ENCODE measurements at places on chromosomes 3 and 15.

- DNase-seq: no peak
These were observed 1074.8 kb upstream of the ALCAM start for GRCh38 chr3:104291878-104292277.

DNA sequence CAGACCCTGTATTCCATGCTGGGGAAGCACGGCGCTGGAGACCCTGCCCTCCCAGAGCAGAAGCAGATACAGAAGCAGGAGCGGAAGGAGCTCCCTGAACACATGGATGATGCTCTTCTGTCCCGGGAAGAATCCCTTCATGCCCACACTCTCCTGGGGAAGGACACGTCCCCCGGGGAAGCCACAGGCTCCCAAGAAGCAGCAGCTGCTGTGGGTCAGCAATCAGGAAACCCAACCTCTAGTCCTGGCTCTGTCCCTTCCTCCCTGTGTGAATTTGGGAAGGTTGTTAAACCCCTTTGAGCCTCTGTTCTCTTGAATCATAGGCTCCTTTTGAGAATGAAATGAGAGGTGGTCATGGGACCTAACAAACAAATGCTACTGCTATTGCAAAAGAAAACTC lies 176.2 kb upstream of the TPM1 start:
- no peak for DNase-seq

DNA sequence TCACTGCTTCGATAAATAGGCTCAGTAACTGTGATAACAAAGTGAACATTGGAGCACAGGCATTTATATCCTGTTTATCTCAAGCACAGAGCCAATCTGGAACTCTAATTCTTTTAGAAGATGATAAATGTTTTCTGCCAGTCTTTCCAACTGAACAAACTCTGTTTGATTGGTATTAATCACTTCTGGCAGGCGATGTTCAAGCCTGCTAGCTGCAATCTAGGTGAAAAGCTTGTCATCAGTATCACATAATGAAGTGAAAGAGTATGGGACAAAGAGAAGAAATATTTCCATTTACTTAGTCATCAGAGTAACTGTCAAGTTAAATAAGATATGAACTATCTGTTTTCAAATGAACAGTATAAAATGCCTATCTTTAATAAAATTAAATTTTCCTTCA lies 577.3 kb downstream of the VGLL3 start:
- DNase-seq: no peak

- peak; percentile 9 for DNase-seq
These were observed 656 bp downstream of the SLMAP start for GRCh38 chr3:57756528-57757401.

DNA sequence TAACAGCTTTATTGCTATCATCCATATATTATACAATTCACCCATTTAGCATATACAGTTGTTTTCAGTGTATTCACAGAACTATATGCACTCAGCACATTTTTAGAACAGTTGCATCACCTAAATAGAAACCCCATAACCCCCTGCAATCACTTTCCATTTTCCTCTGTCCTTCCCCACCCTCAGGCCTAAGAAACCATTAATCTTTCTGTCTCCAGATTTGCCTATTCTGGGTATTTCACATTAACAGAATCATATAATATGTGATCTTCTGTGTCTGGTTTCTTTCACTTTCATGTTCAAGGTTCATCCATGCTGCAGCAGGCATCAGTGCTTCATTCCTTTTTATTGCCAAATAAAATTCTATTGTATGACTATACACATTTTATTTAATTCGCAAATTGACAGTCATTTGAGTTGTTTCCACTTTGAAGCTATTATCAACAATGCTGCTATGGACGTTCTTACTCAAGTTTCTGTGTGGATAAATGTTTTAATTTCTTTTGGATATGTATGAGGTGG lies 39.8 kb downstream of the ADAMTS17 start:
- no peak for DNase-seq

- DNase-seq: no peak
These were observed 16.0 kb downstream of the TNK2 start for GRCh38 chr3:195892105-195893043.

GRCh38 chr3:12286927-12287726 lies 1.7 kb upstream of the PPARG start:
- DNase-seq: no peak

- no peak for DNase-seq
These were observed 309.8 kb upstream of the ICE2 start for GRCh38 chr15:60788692-60789103.

- DNase-seq: no peak
These were observed 724.9 kb downstream of the NSUN3 start for GRCh38 chr3:94787734-94788270.

DNA sequence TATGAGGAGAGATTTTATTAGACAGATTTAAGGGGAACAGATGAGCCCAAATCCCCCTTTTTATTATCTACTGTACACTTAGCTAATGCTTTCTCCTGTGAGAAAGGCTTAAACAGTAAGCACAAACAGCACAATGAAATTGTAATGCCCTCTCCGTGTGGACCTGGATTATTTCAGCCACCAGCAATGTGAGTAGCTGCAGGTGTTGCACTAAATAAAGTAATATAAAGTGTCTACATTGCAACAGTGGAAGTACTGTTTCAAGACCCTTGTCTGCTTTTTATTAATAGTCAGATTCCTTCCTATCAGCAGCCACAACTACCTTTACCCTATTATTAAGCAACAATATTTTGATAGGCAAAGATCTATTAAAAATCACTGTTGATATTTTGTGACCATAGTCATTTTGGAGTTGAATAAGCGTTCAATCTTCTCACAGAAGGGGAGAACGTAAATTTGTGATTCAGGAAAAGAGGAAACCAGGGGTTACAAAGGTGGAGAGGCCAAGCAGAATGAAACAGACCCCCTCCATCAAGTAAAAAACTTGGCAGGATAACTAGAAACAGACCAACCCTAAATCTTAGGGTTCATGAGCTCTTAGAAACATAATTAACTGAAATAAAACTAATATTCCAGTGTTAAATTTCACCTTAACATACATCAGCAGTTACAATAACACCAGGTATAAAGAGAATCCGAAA lies 422.6 kb downstream of the MECOM start:
- no peak for DNase-seq

GRCh38 chr3:151085227-151085888 lies at the start of gene MED12L:
Gene MED12L (plus strand): TSS chr3:151085664. CDS start chr3:151086927, 1,263 bp downstream.
- peak; percentile 32 for DNase-seq

DNA sequence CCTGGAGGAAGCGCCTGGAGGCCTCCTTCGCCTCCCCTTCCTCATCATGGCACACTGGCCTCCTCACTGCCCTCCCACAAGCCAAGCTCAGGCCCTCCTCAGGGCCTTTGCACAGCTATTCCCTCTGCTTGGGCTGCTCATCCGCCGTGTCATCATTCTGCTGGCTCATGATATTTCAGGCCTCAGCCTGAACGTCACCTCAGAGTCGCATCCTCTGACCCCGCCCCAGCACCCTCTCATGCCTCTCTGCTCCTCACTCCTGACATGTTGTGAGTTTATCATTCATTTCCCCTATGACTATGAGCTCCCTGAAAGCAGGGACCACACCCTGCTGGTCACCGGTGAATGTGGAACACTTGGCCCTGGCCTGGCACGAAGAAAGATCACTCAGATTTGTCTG lies 20.7 kb upstream of the POC1A start:
- DNase-seq: no peak

DNA sequence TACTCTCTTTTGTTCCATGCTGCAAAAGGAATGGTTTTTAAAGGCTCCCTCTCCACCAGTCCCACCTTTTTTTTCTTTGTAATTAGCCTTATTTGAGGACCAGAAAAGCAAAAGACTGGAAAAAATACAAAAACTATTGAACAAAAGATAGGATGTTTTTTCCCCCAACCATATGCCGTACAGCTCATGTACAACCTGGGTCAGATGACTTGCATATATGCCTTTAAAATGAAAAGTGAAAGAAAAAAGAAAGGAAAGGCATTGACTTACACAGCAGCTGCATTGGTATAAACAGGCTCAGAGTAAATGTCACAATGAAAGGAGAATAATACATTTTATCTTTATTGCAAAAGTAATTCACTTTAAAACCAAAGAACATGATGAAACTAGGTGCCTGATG lies 69.5 kb upstream of the CMC1 start:
- peak; percentile 23 for DNase-seq

DNA sequence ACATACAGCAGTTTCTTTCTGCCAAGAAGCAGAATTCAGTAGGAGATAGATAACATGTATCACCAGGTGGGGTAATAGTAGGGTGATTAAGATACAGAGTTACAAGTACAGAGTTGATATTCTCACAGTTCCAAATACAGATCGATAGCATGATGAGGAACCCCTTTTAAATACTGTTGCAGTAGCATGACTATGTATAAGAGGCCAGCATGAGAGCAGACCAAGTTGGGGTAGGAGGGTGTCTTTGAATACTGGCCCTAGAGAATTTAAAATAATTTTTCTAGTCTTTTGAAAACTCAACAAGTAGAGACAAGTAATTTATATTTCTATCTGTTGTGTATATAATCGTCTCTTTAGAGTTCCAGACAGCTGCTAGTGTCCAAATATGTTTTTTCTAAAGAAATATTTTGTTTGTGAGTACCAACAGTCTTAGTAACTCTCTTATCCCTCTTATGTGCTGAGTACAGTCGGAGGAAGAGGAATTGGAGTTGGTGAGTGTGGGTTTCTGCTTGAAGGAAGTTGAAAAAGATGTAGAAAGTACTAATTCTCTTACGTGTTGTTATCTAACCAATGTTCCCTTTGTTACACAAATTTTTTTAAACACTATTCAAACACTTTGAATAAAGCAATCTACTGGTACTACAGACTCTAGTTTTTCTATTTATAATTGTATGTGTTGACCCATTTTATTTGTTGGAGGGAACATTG lies 30.2 kb downstream of the LYSMD4 start:
- no peak for DNase-seq

DNA sequence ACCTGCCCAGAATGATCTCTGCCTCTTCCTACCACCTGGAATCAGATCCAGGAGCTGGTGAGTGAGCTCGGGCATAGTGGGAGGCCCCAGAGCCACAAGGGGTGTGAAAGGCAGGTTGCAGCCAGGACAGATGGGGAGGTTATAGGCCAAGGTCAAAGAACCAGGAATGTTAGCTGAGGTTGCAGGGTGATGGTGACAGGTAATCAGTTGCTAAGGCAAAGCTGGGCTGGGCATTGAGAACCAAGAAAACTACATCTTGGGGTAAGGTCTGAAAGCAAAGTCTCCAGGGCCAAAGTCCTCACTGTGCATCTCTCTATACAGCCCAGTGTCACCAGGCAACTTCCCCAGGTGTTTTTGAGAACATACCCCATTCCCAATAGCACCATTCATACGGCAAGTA lies 38.4 kb upstream of the SLC6A11 start:
- DNase-seq: no peak

DNA sequence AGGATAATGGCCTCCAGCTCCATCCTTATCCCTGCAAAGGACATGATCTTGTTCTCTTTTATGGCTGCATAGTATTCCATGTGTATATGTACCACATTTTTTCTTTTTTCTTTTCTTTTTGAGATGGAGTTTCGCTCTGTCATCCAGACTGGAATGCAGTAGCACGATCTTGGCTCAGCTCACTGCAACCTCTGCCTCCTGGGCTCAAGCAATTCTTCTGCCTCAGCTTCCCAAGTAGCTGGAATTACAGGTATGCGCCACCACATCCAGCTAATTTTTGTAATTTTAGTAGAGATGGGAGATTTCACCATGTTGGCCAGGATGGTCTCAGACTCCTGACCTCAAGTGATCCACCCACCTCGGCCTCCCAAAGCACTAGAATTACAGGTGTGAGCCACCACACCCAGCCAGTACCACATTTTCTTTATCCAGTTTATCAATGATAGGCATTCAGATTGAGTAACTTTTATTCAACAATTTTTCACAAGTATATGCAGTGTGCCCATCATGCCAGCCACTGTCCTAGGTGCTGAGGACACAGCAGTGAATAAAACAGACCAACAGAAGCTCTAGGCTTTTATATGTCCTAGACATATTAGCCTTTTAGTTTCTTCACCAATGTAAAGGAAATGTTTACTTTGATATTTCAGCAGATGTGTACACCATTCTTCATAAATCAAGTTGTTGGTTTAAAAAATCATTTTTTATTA lies 815.2 kb downstream of the FHIT start:
- no peak for DNase-seq

DNA sequence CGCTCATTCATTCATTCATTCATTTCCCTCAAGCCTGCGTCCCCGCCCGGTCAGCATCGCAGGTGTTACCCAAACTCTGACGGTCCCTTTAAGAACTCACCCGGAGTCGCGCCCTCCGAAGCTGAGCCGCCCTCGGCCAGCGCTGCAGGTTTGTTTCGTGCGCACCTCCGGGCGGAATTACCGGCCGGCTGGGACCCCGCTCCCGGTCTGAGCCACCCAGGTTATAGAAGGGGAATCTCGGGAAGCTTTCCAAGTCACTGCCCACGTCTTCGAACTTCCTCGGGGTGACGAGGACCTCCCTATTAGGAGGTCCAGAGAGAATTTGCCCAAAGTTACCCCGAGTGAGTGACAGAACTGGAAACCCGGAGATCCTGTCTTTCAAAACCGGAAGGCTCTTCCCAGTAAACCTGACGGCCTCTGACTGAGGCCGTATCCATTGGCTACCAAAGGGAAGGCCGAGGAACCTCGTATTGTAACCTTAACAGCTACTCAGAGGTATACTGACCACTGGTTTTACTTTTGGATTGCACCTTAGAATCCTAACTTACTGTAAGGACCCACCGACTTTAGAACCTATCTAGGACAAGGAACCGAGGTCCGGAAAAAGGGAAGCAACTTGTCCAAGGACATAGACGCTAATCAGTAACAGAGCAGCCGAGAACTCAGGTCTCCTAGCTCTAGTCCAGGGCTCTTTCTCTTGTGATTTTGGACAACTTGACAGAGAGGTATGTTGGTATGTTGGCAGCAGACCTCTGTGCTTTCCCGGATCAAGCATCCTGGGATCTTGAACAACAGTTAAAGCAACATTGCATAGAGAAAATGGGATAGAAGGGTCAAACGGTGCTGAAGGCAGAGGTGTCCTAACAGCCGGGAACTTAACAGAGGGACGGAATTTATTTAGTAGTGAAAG lies 788 bp upstream of the DLG1 start:
- peak; percentile 9 for DNase-seq

- no peak for DNase-seq
These were observed 59.8 kb upstream of the PRTG start for GRCh38 chr15:55802600-55803376.

GRCh38 chr15:71634820-71635560 lies 175.4 kb upstream of the NR2E3 start:
- DNase-seq: no peak

GRCh38 chr3:107985496-107985895 lies 105.3 kb downstream of the CD47 start:
- DNase-seq: peak; percentile 51

DNA sequence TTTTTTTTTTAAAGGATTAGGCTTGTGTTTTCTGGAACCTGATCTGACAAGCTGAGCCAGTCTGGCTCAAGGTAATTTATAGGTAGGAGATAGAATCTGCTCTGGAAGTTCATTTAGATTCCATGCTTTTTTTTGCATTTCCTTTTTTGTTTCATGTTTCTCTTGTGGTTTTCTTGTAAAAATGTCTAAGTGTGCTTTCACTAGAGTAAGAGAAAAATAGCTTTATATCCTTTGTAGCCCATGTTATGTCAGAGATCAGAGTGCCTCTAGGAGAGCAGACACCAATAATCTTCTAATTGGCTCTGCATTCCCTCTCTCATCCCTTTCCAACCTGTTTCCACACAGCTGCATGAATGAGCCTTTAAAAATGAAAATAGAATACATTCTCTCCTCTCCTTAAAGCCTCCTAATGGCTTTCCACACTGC lies 389.8 kb upstream of the KCNMB2 start:
- DNase-seq: no peak

- no peak for DNase-seq
These were observed 20.2 kb downstream of the SEMA6D start for GRCh38 chr15:47737477-47737876.

- no peak for DNase-seq
These were observed 57.9 kb upstream of the DPH6 start for GRCh38 chr15:35603856-35604255.

Data from CD4-positive, alpha-beta T cell treated with Interleukin-15 for 4 hours (primary cell).